ENCODE measurements at places on chromosomes 6 and 20.

DNA sequence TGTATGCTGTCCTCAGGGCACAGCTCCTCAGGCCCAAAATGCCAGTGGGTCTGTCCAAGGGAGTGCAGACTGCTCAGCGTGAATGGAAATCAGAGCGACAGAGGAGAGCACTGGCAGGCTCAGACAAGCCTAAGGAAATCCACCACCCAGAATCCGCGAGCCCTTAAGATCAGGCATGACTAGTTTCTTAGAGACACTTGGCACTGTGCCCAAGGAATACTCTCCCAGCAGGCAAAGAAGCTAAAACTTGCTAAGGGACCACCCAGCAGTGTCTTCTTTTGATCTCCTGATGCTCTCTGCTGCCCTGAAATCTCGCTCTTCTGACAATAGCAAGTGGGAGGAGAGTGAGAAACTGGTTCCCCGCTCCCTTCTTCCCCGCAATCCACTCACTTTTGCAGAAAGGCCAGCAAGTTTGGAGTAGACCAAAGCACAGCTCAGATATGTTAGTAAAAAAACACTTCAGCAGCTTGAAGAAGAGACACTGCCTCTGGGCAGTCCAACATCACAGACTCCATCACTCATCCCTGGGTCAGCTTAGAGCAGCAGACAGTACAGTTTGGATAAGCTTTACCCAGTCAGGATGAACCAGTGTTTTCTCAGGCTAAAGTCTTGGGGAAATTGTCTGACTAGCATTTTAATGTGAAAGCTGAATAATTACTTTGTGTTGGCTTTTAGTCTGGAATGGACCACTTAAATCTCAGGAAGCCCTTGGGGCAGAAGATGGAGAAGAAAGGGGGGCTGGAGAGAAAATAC lies 32.4 kb downstream of the TRAF3IP2 start:
- no peak for DNase-seq

GRCh38 chr20:23445596-23446217 lies 6.2 kb downstream of the CSTL1 start:
- DNase-seq: no peak

- DNase-seq: no peak
Measured at GRCh38 chr6:158475344-158476302, 84.3 kb upstream of the TMEM181 start.

DNA sequence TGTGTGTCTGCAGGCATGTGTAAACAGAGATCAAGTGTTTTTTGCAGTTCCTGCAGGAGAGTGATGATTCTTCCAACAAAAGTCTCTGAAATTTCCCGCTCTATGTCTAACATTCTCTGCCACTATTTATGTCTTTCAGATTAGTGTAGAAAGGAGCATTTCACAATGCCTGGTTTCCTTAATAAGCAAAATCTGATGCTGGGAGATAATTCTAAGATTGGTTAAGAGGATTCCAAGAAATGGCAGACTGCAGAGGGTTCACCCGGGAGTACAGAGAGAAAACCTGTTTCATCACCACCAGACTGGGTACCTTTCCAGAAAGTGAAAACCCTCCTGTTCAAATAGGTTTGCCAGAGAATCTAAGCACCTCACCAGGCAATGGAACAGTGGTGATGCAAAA lies 62.7 kb downstream of the FOXC1 start:
- DNase-seq: no peak

DNA sequence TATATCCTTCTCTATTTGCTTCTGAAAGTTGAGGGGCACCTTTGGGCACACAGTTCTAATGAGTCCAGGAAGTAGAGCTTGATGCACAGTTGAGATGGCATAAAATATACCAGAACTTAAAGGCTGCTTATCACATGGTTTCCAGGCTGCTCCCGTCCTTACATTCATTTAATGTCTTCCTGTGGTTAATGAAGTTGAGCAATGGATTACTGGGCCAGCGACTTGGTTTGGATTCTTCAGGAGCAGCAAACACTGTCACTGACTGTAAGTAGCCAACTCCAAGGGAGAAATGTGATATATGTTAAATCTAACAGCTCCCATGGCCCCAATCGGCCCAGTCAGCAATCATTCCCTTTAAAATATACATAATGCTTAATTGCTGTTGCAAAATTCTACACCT lies 9.0 kb upstream of the TSHZ2 start:
- no peak for DNase-seq

DNA sequence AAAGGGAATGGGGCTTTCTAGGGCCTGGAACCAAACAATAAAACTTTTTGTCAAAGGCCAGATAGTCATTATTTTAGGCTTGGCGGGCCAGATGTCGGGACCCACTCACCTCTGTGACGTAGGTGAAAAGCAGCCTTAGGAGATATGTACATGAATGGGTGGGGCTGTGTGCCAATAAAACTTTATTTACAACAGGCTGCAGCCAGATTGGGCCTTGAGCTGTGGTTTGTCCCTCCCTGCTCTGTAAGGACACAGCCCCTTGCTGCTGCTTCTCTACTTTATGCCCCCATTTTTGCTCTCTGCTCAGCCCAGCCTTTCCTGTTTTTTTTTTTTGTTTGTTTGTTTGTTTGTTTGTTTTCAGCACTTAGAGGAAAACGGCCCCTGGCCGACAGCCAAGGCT lies 32.7 kb downstream of the CDH4 start:
- DNase-seq: no peak

GRCh38 chr6:153167907-153168306 lies 36.8 kb upstream of the RGS17 start:
- no peak for DNase-seq

DNA sequence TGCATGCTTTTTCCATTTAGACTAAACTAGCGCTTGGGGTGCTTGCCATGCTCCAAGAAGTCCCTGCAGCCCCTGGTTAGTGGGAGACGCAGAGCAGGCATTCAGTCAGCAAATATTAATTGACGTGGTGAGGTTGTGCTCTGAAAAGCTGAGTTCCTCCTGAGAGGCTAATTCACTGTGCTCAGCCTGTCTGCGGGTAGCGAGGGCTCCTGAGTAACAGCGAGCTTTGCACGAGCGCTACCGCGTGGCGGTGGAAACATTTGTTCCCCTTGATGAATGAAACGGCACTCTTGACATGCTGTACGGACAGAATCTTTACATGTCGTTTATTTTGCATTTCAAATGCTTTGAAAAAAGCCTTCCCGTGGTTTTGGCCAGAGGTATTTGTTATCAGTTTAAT lies 170.6 kb upstream of the AGPAT4 start:
- DNase-seq: peak; percentile 35

- DNase-seq: no peak
Measured at GRCh38 chr20:57259938-57260921, 6.2 kb downstream of the BMP7 start.

DNA sequence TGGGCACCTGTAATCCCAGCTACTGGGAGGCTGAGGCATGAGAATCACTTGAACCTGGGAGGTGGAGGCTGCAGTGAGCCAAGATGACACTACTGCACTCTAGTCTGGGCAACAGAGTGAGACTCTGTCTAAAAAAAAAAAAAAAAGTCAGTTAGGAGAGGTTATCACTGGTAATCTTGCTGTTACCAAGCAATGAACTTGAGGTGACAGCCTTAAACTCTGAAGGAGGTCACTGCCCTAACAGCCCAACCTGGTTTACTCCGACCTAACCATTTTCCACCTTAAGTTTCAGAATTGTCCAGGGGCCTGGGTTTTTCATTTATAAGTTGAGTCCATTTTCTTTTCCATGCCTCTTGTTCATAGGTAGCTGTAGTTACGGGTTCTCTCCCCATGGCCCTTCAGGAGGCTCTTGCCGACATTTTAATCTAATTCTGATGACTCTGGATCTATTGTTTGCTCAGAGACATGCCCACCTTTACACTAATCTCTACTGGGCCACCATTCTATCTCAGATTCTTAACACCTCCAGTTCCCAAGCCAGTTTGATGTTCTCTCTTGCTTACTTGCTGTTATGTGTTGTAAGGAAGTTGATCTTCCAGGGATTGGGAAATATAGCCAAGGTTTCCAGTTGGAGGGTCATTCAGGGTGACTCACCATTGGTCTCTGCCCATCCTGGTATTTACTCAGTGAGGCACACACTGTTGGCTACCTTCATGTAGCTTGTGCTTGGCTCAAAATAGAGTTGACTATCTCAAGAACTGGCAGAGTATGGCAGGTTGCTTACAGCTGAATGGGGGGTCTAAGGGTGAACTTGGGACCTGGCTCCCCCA lies 29.1 kb downstream of the SHLD1 start:
- DNase-seq: no peak

- no peak for DNase-seq
Measured at GRCh38 chr6:6243846-6244245, 76.6 kb downstream of the F13A1 start.

DNA sequence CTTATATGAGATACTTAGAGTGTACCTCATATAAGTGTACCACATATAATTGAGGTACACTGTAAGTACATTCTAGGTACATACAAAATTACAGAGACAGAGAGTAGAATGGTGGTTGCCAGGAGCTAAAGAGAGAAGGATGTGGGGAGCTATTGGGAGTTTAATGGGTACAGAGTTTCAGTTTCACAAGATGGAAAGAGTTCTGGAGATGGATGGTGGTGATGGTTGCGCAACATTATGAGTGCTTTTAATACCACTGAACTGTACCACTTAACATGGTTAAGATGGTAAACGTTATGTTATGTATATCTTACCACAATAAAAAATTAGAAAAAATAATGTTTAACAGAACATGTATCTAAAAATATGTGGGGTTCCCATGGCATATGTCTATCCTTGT lies 69.4 kb downstream of the PRND start:
- DNase-seq: no peak

DNA sequence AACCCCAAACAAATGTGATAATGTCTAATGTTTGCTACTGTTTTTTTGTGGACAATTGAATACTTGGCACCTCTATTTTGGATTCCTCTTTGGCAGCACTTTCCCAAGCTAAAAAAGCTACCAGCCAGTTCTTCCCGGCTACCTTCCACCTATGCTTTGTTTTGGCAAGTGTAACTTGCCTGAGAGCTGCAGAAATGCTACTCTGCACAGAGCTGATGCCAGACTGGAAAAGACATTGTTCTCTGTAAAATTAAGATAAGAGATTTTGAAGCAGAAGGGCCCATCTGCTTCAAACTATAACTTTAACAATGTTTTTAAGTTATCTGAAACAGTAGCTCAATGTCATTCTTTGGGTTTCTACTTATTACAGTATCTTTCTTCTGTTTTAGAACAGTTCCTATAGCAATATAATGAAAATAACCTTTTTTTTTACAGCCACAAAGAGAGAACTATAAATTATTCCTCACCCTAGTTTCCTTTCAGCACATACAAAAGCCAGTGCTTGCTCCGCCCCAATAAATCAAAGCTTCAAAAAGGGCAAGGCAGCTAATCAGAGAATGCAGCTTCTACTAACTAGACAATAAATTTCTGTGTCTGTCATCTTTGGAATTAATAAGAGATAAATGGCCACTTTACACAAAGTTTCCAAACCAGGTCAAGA lies 183.1 kb downstream of the UBE3D start:
- no peak for DNase-seq

DNA sequence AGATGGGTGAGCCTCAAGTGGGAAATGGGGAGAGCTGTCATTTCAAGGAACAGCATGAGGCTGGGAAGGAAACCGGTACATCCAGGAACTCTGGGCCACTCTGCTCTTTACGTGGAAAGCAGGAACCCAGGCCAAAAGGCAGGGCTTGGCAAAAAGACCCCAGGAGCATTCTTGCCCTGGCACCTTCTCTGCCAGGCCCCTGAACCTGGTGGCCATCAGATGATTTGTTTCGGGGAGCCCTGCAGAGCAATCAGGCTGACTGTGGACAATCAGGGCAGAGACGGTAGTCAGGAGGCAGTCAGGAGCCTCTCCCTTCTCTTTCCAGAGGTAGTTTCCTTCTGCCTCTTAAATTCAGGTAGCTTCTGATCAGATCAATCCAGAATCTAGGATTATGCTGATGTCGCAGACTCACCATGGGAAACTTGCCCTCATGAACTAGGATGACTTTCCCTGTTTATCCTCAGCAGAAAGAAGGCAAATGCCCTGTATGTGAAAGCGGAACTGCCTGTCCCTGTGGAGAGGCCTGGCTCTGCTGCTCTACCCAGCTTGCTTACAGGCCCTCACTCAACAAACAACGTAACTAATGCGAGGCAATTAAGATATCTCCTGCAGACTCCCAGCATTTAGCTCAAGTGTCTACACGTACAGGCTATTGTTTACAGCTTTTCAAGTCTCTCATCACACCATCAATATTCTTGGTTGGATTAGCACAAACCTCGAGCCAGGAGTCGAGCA lies 36.6 kb downstream of the EZR start:
- DNase-seq: no peak

- DNase-seq: no peak
Measured at GRCh38 chr6:125004198-125004597, 42.0 kb downstream of the RNF217 start.

DNA sequence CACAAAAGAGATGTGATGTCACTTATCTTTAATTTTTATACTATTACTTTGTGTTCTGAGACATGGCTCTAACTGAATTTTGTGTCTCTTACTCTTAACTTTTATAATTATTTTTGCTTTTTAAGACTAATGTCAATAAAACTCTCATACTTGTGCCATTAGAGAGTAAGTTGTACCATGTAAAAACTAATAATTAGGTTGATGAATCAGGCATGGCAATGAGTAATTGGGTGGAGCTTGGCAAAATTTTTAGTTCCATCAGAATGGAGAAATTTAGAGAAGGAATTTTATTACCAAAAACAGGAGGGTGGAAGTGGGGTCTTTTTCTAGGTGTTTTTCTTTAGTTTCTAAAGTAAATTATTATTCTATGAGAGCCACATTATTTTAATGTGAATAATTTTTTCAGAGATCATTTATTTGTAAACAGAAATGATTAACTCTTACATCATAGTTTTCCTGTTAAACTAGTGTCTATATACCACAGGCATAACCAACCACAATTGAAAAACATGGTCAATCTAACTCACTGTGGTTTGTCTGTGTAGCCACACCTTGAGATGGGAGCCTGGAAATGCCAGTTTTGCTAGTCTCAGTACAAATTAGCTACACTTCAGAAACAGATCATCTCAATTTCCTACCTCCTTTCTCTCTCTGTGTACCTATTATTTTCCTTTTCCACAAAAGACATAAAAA lies 51.8 kb downstream of the ELOVL4 start:
- no peak for DNase-seq

GRCh38 chr6:117264692-117265409 lies 507 bp upstream of the VGLL2 start:
- peak; percentile 22 for DNase-seq
